ENCODE measurements at places on chromosomes 16 and 17.

DNA sequence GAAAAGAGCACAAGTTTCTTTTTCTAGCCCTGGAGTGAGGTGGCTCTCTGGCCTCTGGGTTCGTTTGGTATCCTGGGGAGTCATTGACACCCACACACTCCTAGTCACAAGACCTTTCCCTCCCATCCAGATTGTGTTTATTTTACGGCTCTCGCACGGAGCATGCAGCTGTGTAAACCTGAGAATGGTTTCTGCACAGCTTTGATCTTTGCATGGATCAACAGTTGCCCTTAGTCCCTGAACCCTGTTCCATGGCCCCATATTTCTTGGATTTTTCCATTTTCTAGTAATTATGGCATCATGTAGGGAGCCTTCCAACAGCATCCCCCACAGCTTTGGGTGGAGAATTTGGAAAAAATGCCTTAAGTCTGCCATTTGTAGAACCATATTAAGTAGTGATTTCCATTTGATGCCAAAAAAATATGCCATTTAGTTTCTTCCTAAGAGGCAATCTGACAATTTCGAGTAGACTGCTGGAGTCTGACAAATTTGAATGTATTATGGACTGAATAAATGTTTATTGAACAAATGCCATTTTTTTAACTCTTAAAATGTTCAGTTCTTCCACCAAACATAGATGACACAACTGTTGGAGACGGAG, 197.7 kb downstream of the WWOX start:
- peak; percentile 12 for DNase-seq

GRCh38 chr17:67576471-67577115, 141.1 kb upstream of the NOL11 start:
- DNase-seq: no peak

GRCh38 chr17:81556175-81556691, 4.1 kb upstream of the FAAP100 start:
- no peak for DNase-seq

DNA sequence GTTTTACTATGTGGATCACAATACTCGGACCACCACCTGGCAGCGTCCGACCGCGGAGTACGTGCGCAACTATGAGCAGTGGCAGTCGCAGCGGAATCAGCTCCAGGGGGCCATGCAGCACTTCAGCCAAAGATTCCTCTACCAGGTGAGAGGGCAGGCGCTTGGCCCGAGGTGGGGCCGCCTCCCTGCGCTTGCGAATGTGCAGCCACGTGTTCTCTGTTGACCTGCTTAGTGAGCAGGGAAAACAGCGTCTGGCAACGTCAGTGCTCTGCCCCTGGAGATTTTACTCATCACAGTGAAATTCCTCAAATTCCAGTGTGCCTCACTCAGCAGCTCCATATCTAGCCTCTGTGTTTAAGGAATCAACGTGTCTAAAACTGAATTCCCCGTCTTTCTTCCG, 33.4 kb upstream of the CLEC18A start:
- DNase-seq: no peak

GRCh38 chr17:82391496-82392066, 20.0 kb downstream of the UTS2R start:
- DNase-seq: no peak

DNA sequence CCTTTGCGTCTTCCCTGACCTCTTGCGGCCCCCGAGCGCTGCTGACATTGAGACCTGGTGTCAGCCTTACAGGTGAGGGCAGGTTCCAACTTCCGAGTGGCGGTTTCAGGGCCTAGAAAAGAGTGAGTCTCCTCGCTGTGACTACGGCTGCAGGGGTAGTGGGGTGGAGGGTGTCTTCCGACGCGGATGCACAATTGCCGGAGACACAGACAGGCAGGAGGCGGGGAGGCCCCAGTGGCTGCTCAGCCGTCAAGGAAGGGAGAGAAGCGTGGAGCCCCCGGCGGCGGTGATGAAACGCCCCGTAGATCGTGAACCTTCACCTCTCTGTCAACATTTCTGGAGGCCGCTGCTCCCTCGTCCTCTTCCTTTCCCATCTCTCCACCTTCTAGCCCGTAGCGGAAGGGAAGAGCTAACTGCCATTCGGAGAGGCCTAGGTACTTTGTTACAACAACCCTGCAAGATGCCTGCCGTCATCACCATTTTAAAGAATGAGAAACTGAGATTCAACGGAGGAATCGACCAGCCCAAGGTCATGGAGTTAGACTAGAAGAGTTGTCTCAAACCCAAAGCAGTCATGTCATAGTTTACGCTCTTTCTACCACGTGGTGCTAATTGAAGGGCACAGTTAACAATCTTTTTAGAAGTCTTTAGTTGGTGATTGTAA, 485 bp downstream of the DNAJA3 start:
- no peak for DNase-seq

DNA sequence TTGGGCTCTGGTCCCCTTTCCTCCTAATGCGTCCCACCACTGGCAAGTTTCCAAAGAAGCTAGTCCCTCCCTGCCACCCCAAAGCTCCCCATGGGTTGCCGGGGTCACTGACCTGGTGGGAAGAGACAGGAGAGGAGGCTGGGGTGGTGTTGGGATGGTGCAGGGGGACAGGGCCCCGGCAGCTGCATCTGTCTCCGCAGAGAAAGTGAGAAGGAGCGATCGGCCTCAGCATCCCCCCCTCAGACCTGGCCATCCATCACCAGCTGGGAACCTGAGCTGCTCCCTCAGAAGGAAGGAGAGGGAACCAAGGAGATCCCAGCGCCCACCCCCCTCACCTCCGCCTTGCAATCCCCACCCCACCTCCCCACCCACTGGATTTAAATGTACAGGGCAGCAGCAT, 3.3 kb downstream of the ETV4 start:
- DNase-seq: no peak

- DNase-seq: peak; percentile 75
These were observed 12.8 kb upstream of the RANGRF start for GRCh38 chr17:8275421-8276290.

GRCh38 chr16:88911136-88911945, 44.9 kb upstream of the PABPN1L start:
- DNase-seq: no peak
